ENCODE measurements at places on chromosomes 7 and 10.

GRCh38 chr10:21803374-21803773 lies 200.2 kb downstream of the DNAJC1 start:
- no peak for DNase-seq

DNA sequence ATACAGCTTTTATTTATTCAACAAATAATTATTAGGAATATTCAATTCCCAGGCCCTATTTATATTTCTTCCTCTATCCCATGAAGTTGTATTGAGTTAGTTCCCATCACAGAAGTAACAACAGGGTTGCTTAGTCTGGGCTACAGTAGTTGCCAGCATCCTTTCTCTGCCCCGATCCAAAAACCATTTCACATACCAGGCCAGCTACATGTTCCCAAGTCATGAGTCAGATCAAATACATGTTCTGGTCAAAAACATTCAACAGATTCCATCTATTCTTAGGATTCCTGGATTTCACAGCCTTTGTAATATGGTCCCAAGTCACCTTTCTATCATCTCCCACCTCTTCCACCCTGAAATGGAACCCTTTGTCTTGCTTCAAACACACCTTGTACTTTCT lies 91.6 kb downstream of the RAB11FIP2 start:
- DNase-seq: no peak

- DNase-seq: no peak
Measured at GRCh38 chr10:23174074-23174976, 17.8 kb upstream of the PTF1A start.

- DNase-seq: no peak
Measured at GRCh38 chr7:124692425-124692824, 73.2 kb downstream of the GPR37 start.

DNA sequence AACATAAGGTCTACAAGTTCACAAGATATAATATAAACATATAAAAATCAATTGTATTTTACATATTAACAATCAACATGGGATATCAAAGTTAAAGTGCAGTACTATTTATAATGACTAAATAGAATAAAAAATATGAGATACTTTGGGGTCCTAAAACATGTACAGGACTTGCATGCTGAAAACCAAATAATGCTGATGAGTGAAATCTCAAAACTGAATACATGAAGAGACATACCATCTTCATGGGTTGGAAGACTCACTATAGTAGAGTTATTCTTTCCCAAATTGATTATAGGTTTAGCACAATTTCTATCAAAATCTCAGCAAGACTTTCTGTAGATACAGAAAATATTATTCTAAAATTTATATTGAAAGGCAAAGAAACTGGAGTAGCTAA lies 181.5 kb downstream of the LHFPL3 start:
- no peak for DNase-seq

DNA sequence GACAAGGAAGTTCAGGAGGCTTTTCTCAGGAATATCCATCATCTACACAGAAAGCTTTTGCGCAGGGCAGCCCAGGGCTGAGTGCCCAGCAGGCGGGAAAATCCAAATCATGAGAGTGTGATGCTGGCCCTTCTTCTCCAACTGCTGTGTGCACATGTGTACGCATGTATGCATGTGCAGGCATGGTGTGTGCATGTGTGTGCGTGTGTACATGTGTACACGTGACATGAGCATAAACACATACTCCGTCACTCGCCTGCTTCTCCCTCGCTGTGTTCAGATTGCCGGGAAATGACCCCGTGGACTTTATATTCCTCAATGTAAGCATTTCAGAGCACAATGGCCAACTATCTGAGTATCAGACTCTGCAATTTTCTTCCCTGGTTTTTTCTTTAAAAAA lies 85.1 kb downstream of the PRPF18 start:
- no peak for DNase-seq

- no peak for DNase-seq
Measured at GRCh38 chr7:153027210-153027609, 267.7 kb downstream of the ACTR3B start.

DNA sequence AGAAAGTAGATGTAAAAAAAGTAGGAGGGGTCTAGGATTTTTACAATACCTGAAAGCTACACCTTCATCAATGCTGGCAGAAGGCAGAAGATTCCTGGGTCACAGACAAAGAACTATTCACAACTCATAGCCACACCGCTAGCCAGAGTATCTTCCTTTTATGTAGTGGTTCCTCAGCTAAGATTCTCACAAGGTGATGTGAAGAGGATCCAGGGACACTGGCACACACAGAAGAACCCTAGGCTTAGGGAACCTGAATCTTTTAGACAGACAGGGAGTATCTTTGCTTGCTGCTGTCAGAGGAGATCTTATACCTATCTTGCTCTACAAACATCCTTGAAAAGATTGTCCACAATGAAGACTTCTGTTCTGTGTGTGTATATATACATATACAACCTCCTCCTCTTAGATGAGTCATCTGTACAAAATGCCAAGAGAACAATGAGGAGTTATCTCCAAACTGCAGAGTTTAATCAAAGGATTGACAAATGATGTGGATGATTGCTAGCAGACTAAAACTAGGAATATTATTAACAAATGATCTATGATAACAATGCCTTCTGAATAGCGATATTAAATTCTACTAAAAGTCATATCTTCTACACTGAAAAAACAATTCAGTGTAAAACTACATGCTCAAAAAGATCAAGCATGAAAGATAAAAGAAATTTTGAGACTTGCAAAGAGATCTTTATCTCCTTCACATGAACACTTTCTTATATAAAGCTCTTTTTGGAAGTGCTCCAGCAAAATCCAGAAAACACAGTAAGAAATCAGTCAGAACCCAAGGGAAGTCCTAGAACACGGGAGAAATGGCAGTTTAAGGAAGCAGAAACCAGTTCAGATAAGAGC lies 409.3 kb downstream of the PARD3 start:
- no peak for DNase-seq
